Renal cortex interstitium (tissue), 15 donors: ENCODE measurements at places on chromosomes 3 and 15. TPM values are rescaled to one million over a fixed set of nuclear protein-coding genes. Genes with fewer than 3 reads are reported as not detected.

The FOXB1 gene
- 0.06 TPM for polyA plus RNA-seq

The ITIH1 gene
- not detected for polyA plus RNA-seq

The RBP2 gene
- 0.47 TPM for polyA plus RNA-seq

The CSTA gene
- polyA plus RNA-seq, result 0.86 TPM

The CMTM7 gene
- polyA plus RNA-seq, result 50.1 TPM

- no peak for DNase-seq
These were observed 358.7 kb downstream of the TUSC7 start for GRCh38 chr3:117068301-117068700.

- no peak for DNase-seq
These were observed 2.9 kb downstream of the TNFSF10 start for GRCh38 chr3:172520301-172520831.

- DNase-seq, result no peak
These were observed 63.5 kb downstream of the MESD start for GRCh38 chr15:80926126-80926525.

GRCh38 chr15:88613074-88613944 lies 7.8 kb upstream of the AEN start:
- no peak for DNase-seq

GRCh38 chr15:89374086-89374981 lies 39.7 kb upstream of the POLG start:
- no peak for DNase-seq

DNA sequence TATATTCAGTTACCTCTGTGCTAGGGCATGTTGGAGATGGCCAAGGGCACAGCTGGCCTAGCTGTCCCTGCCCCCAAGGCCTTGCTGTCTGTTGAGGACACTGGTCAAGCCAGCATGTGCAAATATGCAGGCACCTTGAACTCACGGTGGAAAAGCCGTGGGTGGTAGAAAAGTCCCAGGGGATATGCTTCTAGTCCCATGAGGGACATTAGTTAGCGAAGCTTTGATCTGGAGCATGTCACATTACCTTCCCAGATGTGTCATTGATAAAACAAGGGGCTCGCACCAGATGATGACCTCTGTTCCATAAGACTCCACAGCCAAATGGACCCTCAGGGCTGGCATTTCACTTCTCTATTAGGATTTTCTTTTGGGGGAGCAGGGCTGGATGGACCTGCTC lies 14.2 kb upstream of the TMEM158 start:
- no peak for DNase-seq

GRCh38 chr3:78322780-78323179 lies 1282.9 kb downstream of the ROBO2 start:
- no peak for DNase-seq

DNA sequence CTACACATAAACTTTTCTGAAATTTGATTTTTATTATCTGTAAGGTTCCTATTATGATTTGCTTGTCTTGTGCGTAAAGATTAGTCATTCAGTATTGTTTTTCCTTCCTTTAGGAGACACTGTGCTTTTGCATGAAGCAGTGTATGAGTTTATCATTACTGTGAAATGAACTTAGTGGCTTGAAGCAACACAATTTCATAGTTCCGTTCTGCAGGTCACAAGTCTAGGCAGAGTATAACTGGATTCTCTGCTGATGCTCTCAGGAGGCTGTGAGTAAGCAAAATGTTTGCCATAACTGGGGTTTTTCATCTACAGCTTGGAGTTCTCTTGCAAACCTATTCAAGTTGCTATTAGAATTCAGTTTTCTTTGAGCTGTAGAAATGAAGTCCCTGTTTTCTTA lies 1136.1 kb downstream of the OTOL1 start:
- DNase-seq, result no peak

- no peak for DNase-seq
These were observed 18.7 kb downstream of the TNFAIP8L3 start for GRCh38 chr15:51075826-51076523.
